ENCODE measurements at places on chromosomes 7 and 10.

DNA sequence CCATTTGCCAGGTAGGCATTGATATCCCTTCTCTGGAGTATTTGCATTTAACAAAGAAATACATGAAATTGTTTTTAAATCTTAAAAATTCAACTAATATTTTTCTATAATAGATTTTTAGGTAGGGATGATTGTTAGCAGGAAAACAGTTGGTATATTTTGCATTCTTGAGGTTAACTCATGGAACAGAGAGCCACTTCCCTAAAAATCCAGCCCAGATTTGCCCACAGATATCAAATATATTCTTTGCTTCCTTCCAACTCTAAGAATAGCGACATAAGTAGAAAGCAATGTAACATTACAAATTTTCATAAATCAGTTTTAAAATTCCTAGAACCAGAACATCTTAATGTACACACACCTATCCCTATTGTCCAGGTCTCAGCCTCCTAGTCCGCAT, 45.0 kb upstream of the ANLN start:
- DNase-seq: no peak

DNA sequence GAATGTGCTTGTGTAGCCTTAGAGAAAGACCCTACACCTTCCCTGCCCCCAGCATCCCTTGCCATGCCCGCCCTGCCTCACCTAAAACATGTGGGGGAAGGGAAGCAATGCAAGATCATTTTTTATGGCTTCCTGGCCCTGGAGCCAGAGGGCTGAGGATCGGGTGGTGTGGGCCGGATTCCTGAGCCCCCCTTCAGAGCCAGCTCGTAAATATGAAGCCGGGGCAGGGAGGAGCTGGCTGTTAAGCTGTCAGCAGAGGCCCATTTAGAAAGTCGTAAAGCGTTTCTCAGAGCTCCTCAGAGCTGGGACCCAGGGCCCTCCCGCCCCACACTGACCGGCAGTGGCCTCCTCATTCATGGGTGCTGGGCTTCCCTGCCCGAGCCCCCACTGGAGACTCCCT, 23.9 kb downstream of the UNC5B start:
- no peak for DNase-seq

DNA sequence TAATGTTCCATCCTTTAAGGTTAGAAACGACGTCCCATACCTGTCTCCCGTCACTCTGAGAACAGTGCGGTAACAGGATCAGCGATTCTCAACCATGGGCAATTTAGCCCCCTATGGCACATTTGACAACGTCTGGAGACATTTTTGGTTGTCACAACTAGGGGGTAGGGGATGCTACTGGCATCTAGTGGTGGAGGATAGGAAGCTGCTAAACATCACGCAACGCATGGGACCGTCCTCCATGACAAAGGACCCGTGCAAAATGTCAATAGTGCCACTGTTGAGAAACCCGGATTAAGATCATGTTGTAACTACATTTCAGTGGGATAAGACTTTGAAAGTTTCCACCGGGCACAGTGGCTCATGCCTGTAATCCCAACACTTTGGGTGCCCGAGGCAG, 5.0 kb upstream of the PAXIP1 start:
- DNase-seq: no peak

DNA sequence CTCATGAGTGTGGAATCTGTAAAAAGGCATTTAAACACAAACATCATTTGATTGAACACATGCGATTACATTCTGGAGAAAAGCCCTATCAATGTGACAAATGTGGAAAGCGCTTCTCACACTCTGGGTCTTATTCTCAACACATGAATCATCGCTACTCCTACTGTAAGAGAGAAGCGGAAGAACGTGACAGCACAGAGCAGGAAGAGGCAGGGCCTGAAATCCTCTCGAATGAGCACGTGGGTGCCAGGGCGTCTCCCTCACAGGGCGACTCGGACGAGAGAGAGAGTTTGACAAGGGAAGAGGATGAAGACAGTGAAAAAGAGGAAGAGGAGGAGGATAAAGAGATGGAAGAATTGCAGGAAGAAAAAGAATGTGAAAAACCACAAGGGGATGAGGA, 207.7 kb downstream of the ZEB1 start:
- DNase-seq: no peak

- DNase-seq: no peak
Measured at GRCh38 chr10:61781969-61782403, 119.3 kb downstream of the CABCOCO1 start.

GRCh38 chr10:48495282-48496045, 109.4 kb downstream of the ARHGAP22 start:
- peak; percentile 28 for DNase-seq

DNA sequence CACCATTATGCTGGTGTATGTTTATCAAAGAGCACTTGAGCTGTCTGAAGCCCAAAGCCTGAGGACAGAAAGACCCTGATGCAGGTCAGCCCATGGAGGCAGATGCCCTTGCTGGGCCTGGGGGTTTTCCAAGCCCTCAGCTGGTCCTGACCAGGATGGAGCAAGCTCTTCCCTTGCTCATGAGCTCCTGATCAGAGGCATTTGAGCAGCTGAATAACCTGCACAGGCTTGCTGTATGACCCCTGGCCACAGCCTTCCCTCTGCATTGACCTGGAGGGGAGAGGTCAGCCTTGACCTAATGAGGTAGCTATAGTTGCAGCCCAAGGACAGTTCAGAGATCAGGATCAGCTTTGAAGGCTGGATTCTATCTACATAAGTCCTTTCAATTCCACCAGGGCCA, 13.0 kb downstream of the AQP1 start:
- peak; percentile 47 for DNase-seq

DNA sequence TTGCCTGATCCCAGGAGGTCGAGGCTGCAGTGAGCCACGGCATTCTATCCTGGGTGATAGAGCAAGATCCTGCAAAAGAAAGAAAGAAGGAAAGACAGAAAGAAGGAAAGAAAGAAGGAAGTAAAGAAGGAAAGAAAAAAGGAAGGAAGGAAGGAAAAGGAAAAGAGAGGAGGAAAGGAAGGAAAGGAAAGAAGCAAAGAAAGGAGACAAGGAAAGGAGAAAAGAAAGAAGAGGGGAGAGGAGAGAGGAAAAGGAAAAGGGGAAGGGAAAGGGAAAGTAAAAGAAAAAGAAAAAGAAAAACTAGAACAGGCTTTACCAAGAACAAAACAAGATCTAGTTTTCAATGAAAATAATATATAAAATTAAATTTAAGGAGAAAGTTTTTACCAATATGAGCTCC, 15.0 kb downstream of the NEBL start:
- DNase-seq: no peak

GRCh38 chr7:16721541-16721940, 32.0 kb upstream of the TSPAN13 start:
- no peak for DNase-seq

DNA sequence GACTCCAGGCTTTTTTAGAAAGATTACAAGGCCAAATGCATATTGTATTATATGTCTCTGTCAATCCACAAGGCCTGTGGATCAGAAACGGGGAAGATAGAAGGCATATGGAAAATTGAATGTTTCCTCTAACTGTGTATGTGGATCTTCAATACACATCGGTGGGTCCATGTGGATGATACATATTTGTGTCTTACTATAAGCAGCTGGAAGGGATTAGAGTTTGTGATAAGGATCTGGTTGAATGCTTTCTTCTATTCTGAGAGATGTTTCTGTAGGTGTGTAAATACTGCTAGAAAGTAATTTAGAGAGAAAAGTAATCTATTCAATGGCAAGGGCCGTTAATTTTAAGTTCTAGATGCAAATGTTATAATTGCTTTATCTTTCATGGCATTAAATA, 137.8 kb upstream of the AKR1E2 start:
- no peak for DNase-seq

- DNase-seq: peak; percentile 52
Measured at GRCh38 chr10:80442879-80443278, 11.2 kb upstream of the TSPAN14 start.
